ENCODE measurements at places on chromosomes 7 and 10.
A peak's percentile ranks its signal among the peaks of the same experiment; 100 is the strongest.

- no peak for DNase-seq
These were observed 589.3 kb downstream of the NRG3 start for GRCh38 chr10:82464191-82464818.

DNA sequence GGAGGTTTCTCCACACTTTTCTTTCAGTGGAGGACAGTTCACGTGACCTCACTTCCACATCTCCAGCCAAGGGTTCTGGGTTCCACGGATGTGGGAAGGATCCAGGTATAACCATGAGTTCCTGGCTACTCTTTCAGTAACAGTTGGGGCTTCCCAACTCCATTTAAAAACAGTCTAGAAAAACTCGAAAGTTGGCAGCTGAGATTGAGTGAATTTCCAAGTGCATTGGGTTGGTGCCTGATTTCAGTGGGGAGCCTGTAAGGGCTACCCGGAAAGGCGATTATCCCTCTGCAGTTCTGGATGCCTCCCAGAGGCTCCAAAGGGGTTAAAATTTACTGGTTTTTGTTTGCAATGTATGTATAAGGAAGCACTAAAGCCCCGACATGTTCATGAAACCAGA, 24.3 kb downstream of the LHFPL3 start:
- DNase-seq: no peak

DNA sequence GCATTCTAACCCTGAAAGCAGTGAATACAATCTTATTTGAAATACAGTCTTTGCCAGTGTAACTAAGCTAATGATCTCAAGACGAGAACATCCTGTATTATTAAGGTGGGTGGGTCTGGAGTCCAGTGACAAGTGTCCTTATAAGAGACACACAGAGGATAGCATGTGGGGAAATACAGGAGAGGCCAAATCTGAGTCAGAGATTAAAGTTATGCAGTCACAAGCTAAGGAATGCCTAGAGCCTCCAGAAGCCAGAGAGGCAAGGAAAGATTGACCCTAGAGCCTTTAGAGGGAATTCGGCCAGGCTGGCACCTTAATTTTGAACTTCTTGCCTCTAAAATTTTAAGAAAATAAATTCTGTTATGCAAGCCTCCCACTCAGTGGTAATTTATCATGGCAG, 87.5 kb upstream of the HGF start:
- no peak for DNase-seq

DNA sequence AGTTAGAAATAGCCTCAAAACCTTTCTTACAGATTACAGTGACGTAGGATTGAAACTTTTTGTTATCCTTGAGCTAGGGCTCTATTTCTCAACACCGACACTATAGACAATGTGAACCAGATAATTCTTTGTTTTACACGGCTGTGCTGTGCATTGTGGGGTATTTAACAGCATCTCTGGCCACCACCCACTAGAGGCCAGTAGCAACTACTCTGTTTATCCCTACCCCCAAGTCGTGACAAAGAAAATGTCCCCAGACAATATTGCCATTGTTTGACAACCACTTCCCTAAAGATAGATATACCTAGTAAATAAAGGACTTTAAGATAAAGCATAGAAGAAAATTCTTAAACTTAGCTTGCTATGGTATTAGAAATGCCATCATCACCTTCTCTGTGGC, 359.6 kb downstream of the ARL4A start:
- no peak for DNase-seq

DNA sequence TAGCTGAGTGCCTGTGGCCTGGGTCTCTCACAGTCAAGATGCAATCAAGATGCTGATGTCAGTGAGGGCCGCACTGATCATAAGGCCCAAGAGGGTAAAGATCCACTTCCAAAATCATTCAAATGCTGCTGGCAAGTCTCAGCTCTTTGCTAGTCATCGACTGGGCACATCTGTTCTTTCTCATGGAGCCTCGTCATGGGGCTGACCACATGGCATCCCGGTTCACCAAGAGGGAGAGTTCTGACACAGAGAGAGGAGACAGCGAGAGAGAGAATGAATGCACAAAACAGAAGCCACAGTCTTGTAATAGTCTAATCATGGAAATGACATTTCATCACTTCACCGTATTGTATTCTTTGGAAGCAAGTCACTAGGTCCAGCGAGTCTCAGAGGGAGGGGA, 1067.5 kb upstream of the C7orf33 start:
- no peak for DNase-seq

GRCh38 chr7:34312624-34313023, 345.4 kb upstream of the NPSR1 start:
- DNase-seq: no peak

DNA sequence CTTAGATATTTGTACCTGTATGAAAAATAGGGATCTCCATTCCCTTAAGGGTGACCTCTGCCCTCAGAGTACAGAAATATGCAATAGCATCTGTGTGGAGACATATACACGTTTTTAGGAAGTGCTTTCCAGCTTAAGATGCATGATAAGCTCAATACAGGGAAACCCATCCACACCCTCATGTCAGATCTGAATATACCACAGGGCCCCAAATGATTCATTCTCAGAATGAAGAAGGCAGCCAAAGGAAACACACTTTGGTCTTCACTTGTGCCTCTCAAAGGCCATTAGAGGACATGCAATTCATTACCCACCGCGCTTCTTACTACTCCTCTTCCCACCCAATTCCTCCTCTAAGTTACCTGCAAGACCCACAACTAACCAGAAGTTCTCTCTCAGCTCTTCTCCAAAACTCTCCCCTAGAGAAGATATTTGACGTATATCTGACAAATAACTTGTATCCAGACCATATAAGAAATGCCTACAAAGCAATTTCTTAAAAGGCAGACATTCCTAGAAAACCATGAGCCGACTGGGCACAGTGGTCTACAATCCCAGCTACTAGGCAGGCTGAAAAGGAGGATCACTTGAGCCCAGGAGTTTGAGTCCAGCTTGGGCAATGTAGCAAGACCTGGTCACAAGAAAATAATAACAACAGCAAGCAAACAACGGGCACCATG, 103.0 kb downstream of the OAT start:
- no peak for DNase-seq

- no peak for DNase-seq
These were observed 320.3 kb downstream of the WDR37 start for GRCh38 chr10:1376384-1376945.

DNA sequence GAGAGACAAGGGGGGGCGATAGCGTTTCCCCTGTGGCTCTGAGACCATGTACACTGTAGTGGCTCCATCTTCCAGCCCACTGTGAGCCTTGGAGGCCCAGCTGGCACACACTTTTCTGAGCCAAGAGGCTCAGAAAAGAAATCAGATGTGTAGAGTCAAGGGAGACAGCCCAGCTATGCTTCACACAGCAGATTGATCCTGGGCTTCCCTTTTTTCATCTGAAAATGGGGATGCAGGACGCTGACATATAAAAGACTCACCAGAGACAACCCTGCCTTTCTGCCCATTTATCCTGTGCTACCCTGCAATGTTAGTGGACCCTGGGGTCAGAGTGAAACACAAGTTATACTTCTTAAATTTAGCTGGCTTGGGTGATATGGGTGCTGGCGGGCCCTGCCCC, 14.3 kb downstream of the TMEM273 start:
- no peak for DNase-seq

- DNase-seq: no peak
These were observed 63.4 kb upstream of the DDC start for GRCh38 chr7:50628434-50629084.

- no peak for DNase-seq
These were observed 572.1 kb upstream of the IGFBP3 start for GRCh38 chr7:46493196-46493595.

DNA sequence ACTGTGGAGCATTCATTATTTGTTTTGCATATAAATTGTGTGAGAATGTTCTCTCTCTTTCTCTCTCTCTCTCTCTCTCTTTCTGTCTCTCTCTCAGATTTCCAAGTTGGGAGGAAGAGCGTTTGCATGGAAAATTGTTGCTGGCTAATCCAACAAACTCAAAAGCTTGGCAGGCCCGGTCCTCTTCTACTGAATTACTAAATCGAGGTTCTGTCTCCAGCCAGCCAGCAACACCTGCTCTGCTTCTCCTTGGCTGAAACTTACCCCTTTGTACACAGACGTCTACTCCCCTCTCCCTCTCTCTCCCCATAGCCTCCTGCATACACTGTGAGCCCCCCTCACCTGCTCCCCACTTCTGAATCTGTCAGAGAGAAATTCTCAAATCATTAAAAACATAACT, 996.4 kb upstream of the AUTS2 start:
- no peak for DNase-seq

GRCh38 chr10:130495116-130495862, 359.1 kb downstream of the GLRX3 start:
- DNase-seq: no peak

DNA sequence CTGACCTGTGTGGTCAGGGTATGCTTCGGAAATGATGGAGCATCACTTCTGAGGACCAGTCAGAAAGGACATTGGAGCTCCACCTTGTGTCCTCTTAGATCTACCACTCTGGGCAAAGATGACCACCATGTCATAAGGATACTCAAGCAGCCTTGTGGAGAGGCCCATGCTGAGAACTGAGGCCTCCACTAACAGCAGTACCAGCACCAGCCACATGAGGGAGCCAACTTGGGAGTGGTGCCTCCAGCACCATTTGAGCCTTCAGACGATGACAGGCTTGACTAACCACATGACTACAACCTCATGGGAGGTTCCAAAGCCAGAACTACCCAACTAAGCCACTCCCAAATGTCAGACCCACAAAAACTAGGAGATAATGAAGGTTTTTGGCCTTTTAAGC, 116.0 kb downstream of the NPTX2 start:
- DNase-seq: peak; percentile 46

DNA sequence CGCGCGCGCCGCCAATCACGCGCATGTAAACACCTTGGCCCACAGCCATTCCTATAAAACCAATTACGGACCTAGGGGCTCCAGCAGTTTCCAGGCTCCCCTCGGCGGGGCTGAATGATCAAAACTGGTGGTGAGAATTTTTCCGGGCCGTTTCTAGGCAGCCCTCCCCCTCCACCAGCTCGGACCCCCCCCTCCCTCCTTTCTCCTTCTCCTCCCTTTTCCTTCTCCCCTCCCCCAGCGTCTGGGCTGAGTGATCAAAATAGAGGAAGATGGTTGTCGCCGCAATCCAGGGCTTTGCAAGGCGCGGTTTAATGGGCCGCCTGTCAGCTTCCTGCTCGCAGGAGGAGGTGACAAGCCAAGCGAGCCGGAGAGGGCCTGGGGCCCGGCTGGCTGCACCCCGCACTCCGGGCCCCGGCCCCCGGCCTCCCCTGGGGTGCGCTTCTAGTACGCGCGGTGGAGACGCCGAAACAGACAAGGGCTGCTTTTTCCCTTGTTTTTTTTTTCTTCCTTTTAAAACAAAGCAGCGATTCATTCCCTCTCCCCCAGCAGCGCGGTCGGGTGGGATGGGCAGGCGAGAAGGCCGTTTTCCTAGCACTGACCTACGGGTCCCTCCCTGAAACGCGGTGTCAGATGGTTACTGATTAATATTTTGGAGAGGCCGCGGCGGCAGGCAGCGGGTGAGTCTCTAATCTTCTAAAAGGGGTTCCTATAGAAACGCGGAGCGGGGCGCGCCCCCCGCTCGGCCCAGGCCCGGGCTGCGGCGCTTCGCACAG, 528 bp upstream of the TNRC18 start:
- no peak for DNase-seq

DNA sequence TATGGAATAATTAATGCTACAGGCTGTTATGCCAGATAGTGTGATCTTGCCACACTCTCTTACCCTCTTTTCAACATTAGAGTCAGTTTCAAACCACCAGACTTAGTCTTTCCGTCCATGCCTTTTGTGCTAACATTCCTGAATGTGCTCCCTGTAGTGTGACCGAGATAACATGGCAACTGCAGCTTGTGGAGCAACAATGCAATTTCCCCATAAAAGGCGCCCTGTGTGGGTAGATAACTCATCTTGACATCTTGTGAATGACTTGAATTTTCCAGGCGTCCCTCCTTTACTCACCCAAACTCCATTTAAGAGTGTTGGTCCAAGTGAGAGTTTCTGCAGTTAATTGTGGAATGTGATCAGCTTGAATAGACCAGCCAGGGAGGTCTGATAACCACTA, 99.6 kb downstream of the DNAH11 start:
- DNase-seq: no peak

GRCh38 chr10:105406488-105406887, 765.4 kb downstream of the SORCS3 start:
- no peak for DNase-seq

DNA sequence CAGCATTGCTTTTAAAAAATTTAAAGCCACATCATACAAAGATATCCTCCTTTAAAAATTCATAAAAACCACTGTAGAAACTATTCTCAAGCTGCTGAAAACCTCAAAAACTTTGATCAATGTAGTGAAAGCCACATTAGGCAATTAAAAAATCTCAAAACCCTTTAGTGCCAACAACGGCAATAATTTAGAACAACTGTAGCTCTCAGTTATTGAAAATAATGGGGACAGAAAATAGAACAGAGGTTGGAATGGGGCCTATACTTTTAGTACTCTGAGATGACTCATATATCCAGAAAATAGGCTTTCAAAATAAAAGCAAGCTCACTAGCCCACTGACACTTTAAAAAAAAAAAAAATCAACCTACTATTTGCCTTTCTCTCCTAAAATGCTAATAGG, 87.5 kb downstream of the GSAP start:
- no peak for DNase-seq

GRCh38 chr10:100122780-100123179, 41.1 kb upstream of the CPN1 start:
- no peak for DNase-seq

GRCh38 chr10:98295907-98296306, 27.9 kb upstream of the LOXL4 start:
- DNase-seq: no peak

- no peak for DNase-seq
These were observed 81.5 kb downstream of the LYZL1 start for GRCh38 chr10:29370097-29371092.

DNA sequence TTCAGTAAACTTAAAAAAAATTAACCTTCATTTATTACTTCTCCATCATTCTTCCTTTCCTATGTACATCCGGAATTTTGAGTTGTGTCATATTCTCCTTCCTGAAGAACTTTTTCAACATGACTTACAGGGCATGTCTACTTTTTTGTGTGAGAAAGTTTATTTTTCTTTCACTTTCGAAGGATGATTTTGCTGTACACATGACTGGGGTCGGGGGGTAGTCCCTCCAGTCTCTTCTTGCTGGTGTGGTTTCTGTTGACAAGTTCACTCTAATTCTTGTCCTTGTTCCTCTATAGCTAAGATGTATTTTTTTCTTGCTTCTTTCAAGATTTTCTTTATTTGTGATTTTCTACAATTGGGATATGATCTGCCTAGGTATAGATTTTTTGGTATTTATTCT, 55.8 kb downstream of the INPP5A start:
- DNase-seq: peak; percentile 40

DNA sequence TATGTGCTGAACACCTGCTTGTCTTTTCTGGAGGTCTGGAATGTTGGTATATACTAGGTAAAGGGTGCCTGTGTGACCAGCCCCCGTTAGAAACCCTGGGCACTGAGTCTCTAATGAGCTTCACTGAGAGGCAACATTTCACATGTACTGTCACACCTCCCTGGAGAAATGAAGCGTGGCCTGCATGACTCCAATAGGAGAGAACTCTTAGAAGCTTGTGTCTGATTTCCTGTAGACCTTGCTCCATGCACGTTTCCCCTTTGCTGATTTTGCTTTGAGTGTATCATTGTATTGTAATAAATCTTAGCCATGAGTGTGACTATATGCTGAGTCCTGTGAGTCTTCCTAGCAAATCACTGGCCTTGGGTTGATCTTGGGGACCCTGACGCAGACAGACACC, 82.8 kb downstream of the PPP1R3C start:
- DNase-seq: no peak

GRCh38 chr10:61786728-61787127, 114.8 kb upstream of the ARID5B start:
- peak; percentile 46 for DNase-seq
